ENCODE measurements at places on chromosomes 6 and 20. TPM values are rescaled to one million over a fixed set of nuclear protein-coding genes. Genes with fewer than 3 reads are reported as not detected.
A peak's percentile ranks its signal among the peaks of the same experiment; 100 is the strongest.

DNA sequence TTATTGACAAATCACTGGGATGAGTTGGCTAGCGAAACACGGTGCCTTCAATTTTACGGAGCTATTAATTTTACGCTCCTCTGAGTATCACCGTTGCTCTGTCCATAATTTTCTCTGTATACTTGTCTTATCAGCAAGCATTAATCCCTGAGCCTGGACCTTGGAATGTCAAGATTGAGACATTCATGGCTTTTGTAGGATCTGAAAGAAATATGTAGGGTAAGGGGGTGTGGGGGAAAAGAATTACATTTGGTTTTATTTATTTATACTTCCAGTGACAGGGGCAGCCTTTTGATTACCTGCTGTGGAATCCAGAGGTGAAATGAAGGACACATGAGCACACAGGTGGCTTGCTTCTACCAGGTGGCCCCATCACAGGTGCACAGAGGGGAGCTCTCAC is 46.6 kb downstream of the DTD1 start:
- no peak for DNase-seq
- H3K4me1 ChIP-seq, result peaks cover 13% of the 10 kb centered on the region
- peak overlapping the region; percentile 63 for H3K27ac ChIP-seq
- H3K36me3 ChIP-seq, result no peaks in the 10 kb centered on the region
- no peak overlapping the region for H3K4me3 ChIP-seq
- H3K27me3 ChIP-seq, result no peaks in the 10 kb centered on the region

- H3K27me3 ChIP-seq, result no peaks in the 10 kb centered on the region
- H3K4me1 ChIP-seq, result no peaks in the 10 kb centered on the region
- no peak for DNase-seq
- no peak overlapping the region for H3K27ac ChIP-seq
- H3K36me3 ChIP-seq, result no peaks in the 10 kb centered on the region
Measured at GRCh38 chr20:11098888-11099287, 425.1 kb upstream of the JAG1 start.

GRCh38 chr6:125019918-125020317 is 57.7 kb downstream of the RNF217 start:
- DNase-seq, result no peak
- H3K27ac ChIP-seq, result no peak overlapping the region
- H3K36me3 ChIP-seq, result no peaks in the 10 kb centered on the region

- H3K36me3 ChIP-seq, result no peaks in the 10 kb centered on the region
- H3K4me1 ChIP-seq, result no peaks in the 10 kb centered on the region
- peak overlapping the region; percentile 59 for H3K27ac ChIP-seq
- DNase-seq, result no peak
Measured at GRCh38 chr6:132115714-132116366, 164.7 kb upstream of the CCN2 start.

GRCh38 chr6:1703091-1703855 is 93.6 kb downstream of the FOXC1 start:
- H3K4me1 ChIP-seq, result no peaks in the 10 kb centered on the region
- no peaks in the 10 kb centered on the region for H3K27me3 ChIP-seq
- DNase-seq, result no peak
- no peak overlapping the region for H3K4me3 ChIP-seq
- H3K27ac ChIP-seq, result no peak overlapping the region

- no peak for DNase-seq
- H3K27me3 ChIP-seq, result no peaks in the 10 kb centered on the region
- no peak overlapping the region for H3K4me3 ChIP-seq
- no peaks in the 10 kb centered on the region for H3K36me3 ChIP-seq
Measured at GRCh38 chr6:117317261-117317660, 51.9 kb downstream of the VGLL2 start.

Gene ZNF334
- 6.6 TPM for total RNA-seq

Gene NOX3
- not detected for total RNA-seq

GRCh38 chr6:156778454-156779205 is 1.5 kb downstream of the ARID1B start:
- no peaks in the 10 kb centered on the region for H3K36me3 ChIP-seq
- DNase-seq, result peak; percentile 68
- H3K4me3 ChIP-seq, result peak overlapping the region; percentile 95
- H3K27ac ChIP-seq, result peak overlapping the region; percentile 100
- no peaks in the 10 kb centered on the region for H3K4me1 ChIP-seq

Gene C20orf96
- total RNA-seq, result 18.2 TPM

Measured in uterus (tissue), 4 donors.